ENCODE measurements at places on chromosomes 2 and 18. TPM values are rescaled to one million over a fixed set of nuclear protein-coding genes. Genes with fewer than 3 reads are reported as not detected.

RPIA gene
- 13.7 TPM for polyA plus RNA-seq

ACMSD gene
- not detected for polyA plus RNA-seq

GRCh38 chr2:36453652-36454051, 98.1 kb downstream of the CRIM1 start:
- no peak for DNase-seq

DNA sequence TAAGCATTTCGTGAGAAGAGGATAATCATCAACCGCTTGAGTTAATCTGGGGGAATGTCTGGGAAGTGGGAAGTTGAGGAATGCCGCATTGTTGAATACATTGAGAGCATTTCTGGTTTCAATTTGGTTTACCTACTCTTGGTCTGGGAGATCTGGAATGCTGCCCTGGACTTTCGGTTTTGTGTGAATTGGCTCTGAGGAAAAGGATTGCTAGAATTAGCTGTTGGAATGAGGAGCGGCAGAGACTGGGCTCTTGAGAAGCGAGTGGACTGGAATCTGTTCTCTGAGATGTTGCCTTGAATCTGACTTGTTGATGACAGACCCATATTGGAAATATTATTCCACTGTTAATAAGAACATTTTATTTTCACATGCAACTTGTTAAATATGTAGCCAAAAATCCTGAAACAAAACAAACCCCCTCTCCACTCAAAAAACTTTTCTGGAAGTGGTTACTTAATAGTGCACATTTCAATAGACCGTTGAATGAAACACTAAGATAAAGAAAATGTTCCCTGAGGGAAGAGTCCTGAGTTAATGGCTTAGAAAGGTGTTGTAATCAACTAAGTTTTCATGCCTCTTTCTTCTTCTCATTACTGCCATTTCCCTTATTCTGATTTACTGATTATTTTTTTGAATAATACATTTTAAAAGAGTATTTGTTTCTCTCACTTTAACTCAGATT, 50.8 kb downstream of the PTPRM start:
- DNase-seq = no peak

DNA sequence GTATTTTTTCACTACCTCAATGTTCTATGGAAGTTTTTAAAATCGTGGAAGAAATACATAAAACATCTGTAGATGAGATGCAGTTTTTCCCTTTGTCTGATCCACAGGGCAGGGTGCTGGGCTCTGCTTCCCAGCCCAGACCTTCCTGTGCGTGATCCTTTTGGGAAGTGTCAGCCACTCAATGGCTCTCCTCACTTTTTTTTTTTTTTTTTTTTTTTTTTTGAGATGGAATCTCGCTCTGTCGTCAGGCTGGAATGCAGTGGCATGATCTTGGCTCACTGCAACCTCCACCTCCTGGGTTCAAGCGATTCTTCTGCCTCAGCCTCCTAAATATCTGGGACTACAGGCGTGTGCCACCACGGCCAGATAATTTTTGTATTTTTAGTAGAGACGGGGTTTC, 32.8 kb downstream of the SOWAHC start:
- no peak for DNase-seq

DNA sequence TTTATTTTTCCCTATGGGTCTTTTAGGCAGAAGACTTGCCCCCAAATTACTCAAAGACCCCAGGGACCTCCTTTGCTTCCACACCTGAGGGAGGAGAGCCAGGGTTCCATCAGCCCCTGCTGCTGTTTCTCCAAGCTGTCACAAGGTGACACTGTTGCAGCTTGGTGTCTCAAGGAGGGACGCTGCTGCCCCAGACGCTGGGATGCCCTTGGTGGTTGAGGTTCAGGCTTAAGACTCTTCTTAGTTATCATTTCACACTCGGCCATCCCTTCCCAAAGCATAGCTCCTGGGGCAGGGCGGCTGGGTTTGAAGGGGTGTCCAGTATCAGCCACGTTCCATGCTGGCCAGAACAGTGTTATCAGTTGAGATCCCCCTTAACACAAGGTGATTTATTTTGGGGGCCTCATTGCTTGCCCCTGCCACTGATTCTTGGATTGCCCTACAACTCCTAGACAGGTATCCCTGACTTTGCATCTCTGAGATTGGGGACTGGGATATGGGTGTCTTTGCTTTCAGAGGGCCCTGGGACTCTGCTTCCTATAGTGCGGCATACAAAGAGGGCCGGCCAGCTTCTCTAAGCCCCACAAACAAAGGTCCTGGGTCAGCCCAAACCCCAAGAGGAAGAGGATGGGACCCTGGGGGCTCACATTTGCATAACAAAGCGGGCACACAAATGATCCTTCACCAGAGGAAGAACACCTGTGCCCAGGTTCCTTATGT, 22.7 kb downstream of the GPR55 start:
- DNase-seq = no peak

- DNase-seq = no peak
These were observed 319.9 kb downstream of the TSN start for GRCh38 chr2:122075381-122075780.

- DNase-seq = no peak
These were observed 63.1 kb downstream of the THNSL2 start for GRCh38 chr2:88233216-88233615.

- no peak for DNase-seq
These were observed 1.7 kb downstream of the STAM2 start for GRCh38 chr2:152173831-152174230.
